Hematopoietic multipotent progenitor cell (in vitro differentiated cells): ENCODE measurements at places on chromosomes 2 and 18.

DNA sequence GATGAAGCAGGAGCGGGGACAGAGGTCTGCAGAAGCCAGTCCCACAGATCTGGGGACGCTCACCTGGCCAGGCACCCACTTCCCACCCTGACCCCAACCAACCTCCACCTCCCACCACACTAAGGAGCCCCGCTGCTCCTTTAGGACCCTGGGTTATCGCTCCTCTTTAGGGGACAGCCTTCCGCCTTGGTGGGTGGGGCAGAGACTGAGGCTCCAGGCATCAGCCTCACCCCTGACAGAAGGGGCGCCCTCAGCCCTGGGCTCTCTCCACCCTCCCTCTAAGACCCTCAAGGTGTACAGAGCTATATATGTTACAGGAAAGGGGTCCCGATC is 33.5 kb upstream of the SLC66A3 start:
- no peak for DNase-seq

GRCh38 chr2:175103191-175103590 is 64.8 kb downstream of the ATF2 start:
- DNase-seq, result no peak

- no peak for DNase-seq
These were observed 443.9 kb upstream of the VRK2 start for GRCh38 chr2:57602733-57603132.

GRCh38 chr2:97713296-97714083 is at the start of gene ZAP70:
Gene ZAP70 (plus strand): TSS chr2:97713576. CDS start chr2:97724037, 10,461 bp downstream.
- DNase-seq, result no peak

- no peak for DNase-seq
These were observed 87.0 kb upstream of the ITGA6 start for GRCh38 chr2:172340394-172340793.

GRCh38 chr18:74329688-74330205 is 14.1 kb downstream of the C18orf63 start:
- DNase-seq, result no peak

- no peak for DNase-seq
These were observed 67.0 kb downstream of the NAT8 start for GRCh38 chr2:73575261-73575660.

DNA sequence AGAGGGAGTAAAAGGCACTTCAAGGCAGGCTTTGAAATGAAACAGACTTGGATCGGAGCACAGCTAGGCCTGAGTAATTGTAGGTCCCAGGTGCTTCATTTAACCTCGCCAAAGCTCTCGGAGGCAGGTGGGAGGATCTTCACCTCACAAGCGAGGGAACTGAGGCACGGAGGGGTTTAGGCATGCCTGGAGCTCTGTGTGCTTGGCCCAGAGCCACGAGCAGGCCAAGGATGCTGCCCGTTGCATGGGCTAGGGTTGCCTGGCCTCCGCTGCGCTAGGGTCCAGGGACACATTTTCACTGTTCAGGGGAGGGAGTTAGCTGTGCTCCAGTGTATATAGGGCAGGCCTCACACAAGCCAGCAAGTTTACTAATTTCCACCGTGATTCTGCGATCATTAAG is 11.2 kb downstream of the TMEM37 start:
- no peak for DNase-seq

- DNase-seq, result no peak
These were observed 606.0 kb upstream of the GCFC2 start for GRCh38 chr2:76316691-76317090.

GRCh38 chr2:107717661-107718060 is 109.0 kb upstream of the RGPD4 start:
- DNase-seq, result no peak

DNA sequence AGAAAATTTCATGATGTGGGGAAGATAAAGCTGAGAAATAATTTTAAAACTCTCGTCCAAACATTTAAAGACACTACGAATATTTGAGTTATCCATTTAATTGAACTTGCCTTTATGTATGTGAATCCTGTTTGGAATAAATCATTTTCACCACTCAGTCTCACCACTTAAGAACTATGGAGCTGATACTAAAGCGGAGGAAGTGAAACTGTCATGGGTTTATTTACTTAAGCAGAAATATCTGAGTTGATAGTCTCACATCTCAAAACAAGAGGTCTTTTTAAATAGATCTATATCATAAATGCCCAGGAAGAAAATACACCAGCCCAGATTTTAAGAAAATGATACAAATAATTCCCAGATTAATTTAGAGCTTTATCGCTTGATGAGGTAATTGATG is 532.4 kb downstream of the ZNF804A start:
- no peak for DNase-seq

GRCh38 chr2:72133721-72134407 is 13.8 kb downstream of the CYP26B1 start:
- no peak for DNase-seq

DNA sequence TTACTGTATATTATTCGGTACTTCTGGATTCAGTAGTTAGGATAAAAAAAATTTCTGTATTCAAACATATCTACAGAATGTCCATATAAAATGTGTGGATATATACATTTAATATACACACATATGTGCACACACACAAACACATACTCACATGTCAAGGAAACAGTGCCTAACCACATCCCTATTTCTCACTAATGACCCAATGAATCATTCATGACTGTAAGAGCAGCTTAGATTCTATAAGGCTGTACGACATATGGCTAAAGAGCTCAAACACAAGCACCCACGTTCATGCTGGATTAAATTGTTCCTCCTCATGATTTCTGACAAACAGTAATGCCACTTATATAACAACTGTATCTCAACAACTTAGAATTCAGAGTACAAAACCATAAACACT is 457.3 kb downstream of the ADCYAP1 start:
- no peak for DNase-seq

GRCh38 chr2:219060821-219061791 is at the start of gene IHH:
Gene IHH (minus strand): TSS chr2:219060921. CDS start chr2:219060467, 454 bp downstream.
- peak; percentile 30 for DNase-seq

DNA sequence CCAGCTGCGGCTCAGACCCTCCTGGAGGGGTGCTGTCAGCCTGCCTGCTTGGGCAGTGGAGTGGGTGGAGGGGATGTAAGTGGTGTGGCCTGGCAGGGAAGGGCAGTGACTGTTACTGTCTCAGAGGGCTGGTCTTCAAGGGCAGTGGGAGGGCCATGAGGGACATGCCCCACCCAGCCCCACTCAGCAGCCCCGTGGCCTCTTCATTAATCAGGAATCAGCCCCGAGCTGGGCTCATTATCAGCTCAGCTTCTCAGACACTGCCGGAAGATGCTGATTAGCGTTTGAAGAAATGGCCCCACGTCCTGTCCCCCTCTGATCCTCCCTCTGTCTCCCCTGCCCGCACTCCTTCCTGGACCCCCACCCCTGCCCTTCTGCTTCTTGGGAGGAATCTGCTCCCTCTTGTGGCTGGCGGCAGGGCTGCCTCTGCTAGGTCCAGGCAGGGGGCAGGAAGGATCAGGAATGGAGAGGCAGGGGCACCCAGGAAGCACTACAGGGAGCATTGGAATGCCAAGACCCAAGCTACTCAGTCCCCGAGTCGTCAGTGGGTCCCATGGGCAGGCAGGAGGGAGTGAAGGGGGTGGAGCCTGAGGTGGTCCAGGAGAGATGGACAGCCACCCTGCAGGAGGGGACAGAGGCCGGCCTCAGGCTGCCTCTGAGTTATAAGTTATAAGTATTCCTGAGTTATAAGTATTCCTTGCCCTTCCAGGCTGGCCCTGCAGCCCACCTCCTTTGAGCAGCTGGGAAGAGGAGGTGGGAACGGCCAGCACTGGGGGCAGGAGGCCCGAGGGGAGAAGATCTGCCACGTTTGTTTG is 7.0 kb downstream of the ASIC4 start:
- DNase-seq, result peak; percentile 66

- no peak for DNase-seq
These were observed 2.1 kb downstream of the TTC39C start for GRCh38 chr18:24016643-24017042.

DNA sequence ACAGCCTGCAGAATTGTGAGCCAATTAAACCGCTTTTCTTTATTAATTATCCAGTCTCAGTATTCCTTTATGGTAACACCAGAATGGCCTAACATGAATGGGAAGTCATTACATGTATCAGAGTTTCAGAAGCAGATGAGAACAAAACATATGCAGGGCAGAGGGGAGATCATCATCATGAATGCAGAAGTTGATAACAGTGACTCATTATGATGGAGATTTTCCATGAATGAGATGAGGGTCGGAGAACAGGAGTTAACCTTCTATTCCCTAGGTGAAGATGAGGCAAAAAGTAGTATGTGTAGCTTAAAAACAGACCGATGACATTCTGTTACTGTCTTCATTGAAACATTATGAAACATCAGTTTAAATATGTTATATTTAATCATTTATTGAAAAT is 59.5 kb upstream of the PPM1B start:
- DNase-seq, result no peak

GRCh38 chr2:26312471-26312870 is 33.5 kb upstream of the SELENOI start:
- no peak for DNase-seq

DNA sequence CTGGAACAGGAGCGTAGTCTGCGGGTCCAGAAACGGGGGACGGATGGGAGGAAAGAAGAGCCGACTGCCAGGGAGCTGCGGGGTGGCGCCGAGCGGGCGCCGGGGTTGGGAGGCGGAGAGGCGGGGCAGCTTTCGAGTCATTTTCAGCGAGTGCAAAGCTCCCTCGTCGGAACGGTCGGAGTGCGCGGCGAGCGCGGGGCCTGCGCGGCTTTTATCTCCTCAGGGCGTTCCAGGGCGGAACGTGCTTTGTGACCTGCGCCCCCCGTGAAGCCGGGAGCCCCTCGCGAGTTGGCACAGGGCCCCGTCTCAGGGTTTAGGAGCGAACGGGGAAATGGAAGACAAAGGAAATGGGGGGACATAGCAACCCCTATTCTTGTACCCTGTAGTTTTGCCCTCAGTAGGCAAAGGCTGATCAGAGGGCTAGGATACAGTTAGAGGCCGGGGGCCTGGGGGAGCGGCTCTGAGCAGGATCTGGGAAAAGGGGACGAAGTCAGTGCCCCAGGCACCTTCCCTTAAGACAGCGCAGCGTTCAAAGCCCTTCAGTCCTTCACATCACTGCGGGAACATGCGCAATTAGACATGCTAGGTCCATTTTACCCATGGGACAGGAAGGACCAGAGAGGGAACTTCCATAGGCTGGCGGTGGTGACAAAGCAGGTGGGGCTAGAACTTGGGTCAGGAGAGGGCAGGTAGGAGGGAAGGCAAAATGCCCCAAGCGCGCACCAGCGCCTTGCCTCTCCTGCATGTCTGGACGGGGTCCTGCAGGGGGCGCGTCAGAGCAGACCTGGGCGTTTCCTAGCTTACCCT is 60.1 kb upstream of the IL1RL1 start:
- peak; percentile 35 for DNase-seq

DNA sequence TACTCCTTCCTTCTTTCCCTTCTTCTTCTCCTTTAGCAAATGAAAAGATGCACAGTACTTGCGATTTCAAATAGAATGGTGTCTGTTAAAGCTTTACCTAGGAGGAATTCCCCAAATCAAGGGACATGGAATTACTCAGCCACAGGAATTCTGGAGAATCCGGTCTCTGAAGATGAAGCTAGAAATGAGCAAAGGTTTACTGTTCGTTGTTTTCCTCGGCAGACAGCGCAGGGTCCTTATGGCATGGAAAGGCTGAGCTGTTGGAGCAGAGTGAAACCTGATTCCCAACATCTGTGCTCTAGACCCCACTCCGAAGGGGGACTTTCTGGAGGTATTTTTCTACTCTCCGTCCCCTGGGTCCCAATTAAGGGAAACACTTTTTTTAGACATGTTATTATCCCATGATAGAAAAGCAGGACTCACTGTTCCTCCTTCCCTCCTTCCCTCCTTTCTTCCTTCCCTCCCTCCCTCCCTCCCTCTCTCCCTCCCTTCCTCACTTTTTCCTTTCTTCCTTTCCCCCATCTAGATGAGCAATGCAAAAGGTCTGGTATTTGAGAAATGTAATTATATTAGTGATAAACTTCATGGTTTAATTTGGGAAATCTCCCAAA is 47.1 kb downstream of the CDCA7 start:
- no peak for DNase-seq

- DNase-seq, result no peak
These were observed 840.1 kb upstream of the ID2 start for GRCh38 chr2:7841751-7842150.

DNA sequence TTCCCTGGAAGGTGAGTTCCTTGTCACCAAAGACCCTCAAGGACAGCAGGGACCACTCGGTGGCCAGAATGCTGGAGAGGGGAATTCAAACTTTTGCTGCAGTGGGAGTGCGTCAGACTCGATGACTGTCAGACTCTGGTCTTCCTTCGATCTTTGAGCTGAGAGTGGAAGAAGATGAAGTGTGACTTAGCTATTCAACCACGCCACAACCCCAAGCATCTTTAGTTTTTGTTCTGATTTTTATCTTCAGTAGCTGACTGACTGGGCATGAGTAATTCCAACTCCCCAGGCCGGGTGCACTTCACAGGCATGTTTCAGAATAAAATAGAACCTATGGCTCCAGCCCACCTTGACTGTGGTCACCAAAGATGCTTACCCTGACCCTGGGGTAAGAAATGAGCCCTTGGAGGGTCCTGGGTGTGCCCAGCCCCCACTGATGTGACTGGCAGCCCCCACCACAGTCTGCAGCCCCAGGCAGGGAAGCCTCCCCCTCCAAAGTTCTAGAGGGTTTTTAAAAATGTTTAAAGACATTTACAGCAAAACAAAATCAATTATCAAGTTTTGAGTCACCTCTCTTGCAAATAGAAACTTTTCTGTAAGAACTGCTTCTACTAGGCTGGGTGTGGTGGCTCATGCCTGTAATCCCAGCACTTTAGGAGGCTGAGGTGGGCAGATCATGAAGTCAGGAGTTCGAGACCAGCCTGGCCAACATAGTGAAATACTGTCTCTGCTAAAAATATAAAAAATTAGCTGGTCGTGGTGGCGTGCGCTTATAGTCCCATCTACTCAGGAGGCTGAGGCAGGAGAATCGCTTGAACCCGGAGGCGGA is 24.9 kb upstream of the YWHAQ start:
- DNase-seq, result no peak

GRCh38 chr18:7931763-7932162 is 364.6 kb downstream of the PTPRM start:
- no peak for DNase-seq

DNA sequence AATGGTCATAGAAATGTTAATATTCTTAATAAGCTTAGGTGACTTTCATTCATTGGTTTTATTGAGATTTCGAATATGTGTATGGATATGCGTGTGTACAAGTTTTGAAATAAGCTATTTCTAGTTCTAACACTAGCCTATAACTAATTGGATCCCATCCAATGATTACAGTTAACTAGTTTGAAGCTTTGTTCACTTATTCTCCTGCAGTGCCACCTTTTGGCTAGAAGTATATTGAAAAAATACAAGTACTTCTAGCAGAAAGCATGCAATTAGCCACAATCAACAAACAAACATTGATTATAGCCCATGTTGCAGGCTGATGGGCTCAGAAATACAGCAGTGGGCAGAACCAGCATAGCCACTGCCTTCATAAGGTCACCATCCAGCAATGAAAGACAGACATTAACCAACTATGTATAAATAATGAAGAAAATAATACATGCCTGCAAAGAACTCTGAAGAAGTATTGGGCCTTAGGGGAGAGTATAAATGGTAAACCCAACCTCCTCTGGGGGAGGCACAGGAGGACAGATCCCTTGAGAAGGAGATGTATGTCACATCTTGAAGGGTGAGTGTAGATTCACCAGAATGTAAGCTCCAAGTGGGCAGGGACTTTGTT is 5.1 kb upstream of the PIEZO2 start:
- peak; percentile 47 for DNase-seq

- DNase-seq, result no peak
These were observed 17.0 kb upstream of the CRYBA2 start for GRCh38 chr2:219010162-219010756.

GRCh38 chr2:128444121-128444771 is 125.6 kb upstream of the HS6ST1 start:
- no peak for DNase-seq

- no peak for DNase-seq
These were observed 72.2 kb downstream of the DSC3 start for GRCh38 chr18:30970196-30970816.
